ENCODE measurements at places on chromosomes 3 and 15. TPM values are rescaled to one million over a fixed set of nuclear protein-coding genes. Genes with fewer than 3 reads are reported as not detected.

- H3K4me1 ChIP-seq, result no peaks in the 10 kb centered on the region
- H3K27me3 ChIP-seq, result no peaks in the 10 kb centered on the region
- H3K4me3 ChIP-seq, result no peak overlapping the region
- no peaks in the 10 kb centered on the region for H3K36me3 ChIP-seq
- no peak overlapping the region for H3K27ac ChIP-seq
These were observed 278.7 kb upstream of the KCNMB2 start for GRCh38 chr3:178257491-178257890.

DNA sequence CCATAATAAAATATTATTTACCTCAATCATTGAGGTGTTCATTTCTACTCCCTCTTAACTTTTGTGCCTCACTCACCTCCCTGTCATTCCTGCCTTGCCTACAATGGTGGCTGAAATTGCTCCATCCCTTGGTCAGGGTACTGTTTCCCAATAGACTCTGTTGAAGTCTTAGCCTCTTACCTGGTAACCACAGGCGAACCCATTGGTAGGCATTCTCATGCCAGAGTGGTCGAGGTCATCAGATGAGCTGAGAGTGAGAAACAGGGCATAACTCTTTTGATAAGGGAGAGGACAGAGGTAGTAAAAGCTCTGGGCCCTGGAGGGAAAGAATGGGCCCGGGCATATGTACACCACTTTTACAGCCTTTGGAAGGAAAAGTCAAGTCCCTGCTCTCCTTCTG lies 265.6 kb downstream of the ARRDC4 start:
- no peak overlapping the region for H3K27ac ChIP-seq
- no peak for DNase-seq
- no peaks in the 10 kb centered on the region for H3K36me3 ChIP-seq
- no peaks in the 10 kb centered on the region for H3K27me3 ChIP-seq
- H3K4me1 ChIP-seq, result no peaks in the 10 kb centered on the region

DNA sequence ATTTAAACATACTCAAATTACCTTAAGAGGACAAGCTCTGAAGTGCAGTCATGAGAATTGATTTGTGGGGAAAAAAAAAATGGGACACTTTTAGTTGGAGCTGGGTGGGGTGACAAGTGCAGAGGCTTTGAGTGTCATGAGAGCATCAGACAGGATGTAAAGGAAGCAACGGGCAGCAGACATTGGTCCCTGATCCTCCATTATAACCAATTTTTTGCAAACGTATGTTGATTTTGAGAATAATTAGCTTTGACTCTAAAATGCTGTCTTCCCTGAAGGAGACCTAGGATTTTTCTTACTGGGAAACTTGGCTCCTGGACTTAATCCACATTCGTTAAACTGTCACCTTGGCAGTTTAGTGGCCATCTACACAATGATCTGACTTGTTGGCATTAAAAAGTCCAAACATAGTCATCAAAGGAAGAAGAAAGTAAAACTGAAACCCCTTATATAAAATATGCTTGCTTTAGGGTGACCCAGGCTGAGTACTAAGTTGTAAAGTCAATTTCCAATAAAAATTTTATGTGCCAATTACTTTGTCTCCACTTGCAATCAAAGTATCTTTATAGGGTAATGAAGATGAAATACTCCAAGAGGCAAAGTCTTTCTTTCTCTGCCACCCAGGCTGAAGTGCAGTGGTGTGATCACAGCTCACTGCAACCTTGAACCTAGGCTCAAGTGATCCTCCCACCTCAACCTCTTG lies 45.6 kb downstream of the BCL2L10 start:
- no peaks in the 10 kb centered on the region for H3K36me3 ChIP-seq
- H3K27me3 ChIP-seq, result no peaks in the 10 kb centered on the region
- H3K4me3 ChIP-seq, result no peak overlapping the region

- no peaks in the 10 kb centered on the region for H3K36me3 ChIP-seq
- H3K27ac ChIP-seq, result no peak overlapping the region
- H3K27me3 ChIP-seq, result no peaks in the 10 kb centered on the region
- H3K4me3 ChIP-seq, result no peak overlapping the region
- no peaks in the 10 kb centered on the region for H3K4me1 ChIP-seq
These were observed 17.9 kb downstream of the PARP9 start for GRCh38 chr3:122546151-122546550.

DNA sequence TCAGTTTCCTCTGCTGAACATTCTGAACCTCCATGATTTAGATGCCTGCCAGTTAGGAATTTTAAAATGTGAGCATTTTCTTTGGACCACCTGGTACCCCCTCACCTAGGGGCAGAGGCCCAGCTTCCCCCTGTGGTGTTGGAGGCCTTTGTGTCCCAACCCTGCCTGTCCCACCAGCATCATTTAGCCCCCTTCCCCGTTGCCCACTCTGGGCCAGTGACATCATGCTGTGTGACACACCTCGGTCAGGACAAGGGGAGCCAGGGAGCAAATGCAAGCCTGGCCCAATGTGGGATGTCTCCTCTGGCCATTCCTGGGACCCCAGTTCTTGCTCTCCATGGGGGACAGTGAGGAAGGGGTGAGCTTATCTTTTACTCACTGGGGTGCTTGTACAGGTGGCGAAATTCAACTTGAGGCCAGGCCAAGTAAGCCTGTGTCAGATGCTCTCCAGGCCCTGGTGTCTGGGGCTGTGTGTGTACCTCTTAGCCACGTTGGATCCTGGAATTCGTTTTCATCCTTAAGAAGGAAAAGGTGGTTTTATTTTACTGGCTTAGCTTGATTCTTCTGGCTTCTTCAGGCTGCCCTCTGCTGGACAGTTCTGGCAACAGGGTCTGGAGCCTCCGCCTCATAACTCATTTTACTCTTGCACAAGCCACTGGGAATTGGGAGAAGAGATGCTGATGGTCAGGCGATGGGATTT lies 49.7 kb upstream of the MYZAP start:
- H3K4me3 ChIP-seq, result no peak overlapping the region
- DNase-seq, result peak; percentile 90
- no peaks in the 10 kb centered on the region for H3K27me3 ChIP-seq
- H3K36me3 ChIP-seq, result peaks cover 2% of the 10 kb centered on the region
- H3K4me1 ChIP-seq, result peaks cover 15% of the 10 kb centered on the region

VPS8 gene
- total RNA-seq, result 55.0 TPM

DNA sequence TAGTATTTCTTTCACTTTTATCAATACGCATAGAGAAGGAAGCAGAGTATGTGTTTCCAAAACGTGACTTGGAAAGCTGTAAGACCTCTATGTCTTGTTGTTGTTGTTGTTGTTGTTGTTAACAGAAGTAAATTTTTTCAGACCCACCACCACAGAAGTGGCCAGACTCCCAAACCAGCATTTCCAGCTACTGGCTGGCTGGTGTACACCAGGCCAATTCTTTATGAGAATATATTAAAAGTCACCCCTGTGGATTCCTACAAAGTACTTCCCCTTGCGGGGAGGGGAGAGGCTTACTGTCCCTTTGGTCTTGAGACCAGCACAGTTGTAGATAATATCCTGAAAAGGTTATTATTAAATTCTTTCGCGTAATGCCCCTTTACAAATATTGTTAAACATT lies 1.6 kb upstream of the FOXP1 start:
- peak overlapping the region; percentile 97 for H3K27ac ChIP-seq
- H3K27me3 ChIP-seq, result no peaks in the 10 kb centered on the region
- no peaks in the 10 kb centered on the region for H3K36me3 ChIP-seq
- DNase-seq, result no peak
- peaks cover 3% of the 10 kb centered on the region for H3K4me1 ChIP-seq

All from kidney (tissue), 22 donors.